ENCODE measurements at places on chromosomes 11 and 22.

- DNase-seq = no peak
Observed at GRCh38 chr22:39712751-39713525, 142.4 kb downstream of the CACNA1I start.

- no peak for DNase-seq
Observed at GRCh38 chr11:72391638-72392423, 42.5 kb downstream of the CLPB start.

- no peak for DNase-seq
Observed at GRCh38 chr11:95736355-95736754, 53.2 kb downstream of the FAM76B start.

- no peak for DNase-seq
Observed at GRCh38 chr11:62805961-62806441, 761 bp upstream of the NXF1 start.

- DNase-seq = no peak
Observed at GRCh38 chr22:29215012-29215860, 9.5 kb downstream of the EMID1 start.

DNA sequence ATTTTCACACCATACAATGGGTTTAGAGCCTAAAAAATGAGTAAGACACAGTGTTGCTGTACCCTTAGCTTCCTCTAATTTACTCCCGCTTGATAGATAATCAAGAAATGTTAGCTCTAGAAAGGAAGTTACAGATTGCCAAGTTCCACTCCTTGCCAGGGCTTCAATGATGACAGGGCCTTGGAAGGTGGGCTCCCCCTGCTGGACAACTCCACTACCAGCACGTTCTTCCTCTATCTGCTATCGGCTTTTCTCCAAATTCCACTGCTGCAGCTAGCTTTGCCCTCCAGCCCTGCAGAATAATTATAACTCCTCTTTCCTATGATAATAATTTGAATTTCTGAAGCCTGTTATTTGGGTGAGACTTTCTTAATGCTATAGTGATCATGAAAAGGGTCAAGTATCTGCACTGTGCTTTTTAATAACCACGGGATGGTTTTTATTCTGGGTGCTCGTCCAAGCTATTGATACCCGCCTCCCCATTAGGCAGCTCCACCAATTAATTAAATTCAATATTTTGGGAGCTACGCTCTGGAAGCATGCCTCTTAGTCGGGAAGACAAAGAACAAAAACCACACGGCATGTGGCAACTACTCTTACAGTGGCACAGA lies 9.0 kb downstream of the SYN3 start:
- DNase-seq = peak; percentile 2

GRCh38 chr11:100876815-100877520 lies 189.9 kb downstream of the ARHGAP42 start:
- DNase-seq = no peak

GRCh38 chr11:41872426-41872825 lies 413.0 kb upstream of the LRRC4C start:
- DNase-seq = no peak
